ENCODE measurements at places on chromosomes 11 and 22. TPM values are rescaled to one million over a fixed set of nuclear protein-coding genes. Genes with fewer than 3 reads are reported as not detected.

C22orf31 gene
- not detected for total RNA-seq

MPZL3 gene
- total RNA-seq, result 0.37 TPM

GRM5 gene
- total RNA-seq, result not detected

CAVIN3 gene
- total RNA-seq, result 30.7 TPM

FADS1 gene
- 76.0 TPM for total RNA-seq

MS4A15 gene
- not detected for total RNA-seq

TBC1D10A gene
- 12.6 TPM for total RNA-seq

TALDO1 gene
- total RNA-seq, result 171 TPM

OR8G5 gene
- not detected for total RNA-seq

OAF gene
- total RNA-seq, result 12.3 TPM

All from osteocyte (in vitro differentiated cells).